ENCODE measurements at places on chromosomes 5 and 9.
A peak's percentile ranks its signal among the peaks of the same experiment; 100 is the strongest.

- peak; percentile 32 for DNase-seq
These were observed 68.0 kb upstream of the CTNNA1 start for GRCh38 chr5:138685193-138685745.

GRCh38 chr5:51433052-51433710, 49.9 kb downstream of the ISL1 start:
- DNase-seq: no peak

DNA sequence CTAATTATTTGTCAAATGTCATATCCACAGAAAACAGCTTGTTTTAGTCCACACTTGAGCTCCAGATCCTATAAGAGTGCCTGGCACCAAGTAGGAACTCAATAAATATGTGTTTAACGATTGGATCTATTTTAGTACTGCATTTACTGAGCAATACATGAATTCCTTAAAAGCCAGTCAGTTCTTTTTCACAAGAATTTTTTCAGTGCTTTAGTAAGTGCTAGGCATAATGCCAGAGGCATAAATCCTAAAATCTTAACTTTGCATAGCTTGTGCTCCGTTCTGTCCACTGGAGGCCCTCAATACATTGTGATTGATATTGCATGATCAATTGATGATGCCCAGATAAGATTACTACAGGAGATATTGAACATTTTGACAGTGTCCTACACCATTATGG, 67.3 kb upstream of the PCSK5 start:
- DNase-seq: no peak

- DNase-seq: peak; percentile 64
These were observed 24.4 kb downstream of the CYFIP2 start for GRCh38 chr5:157290156-157290980.

- DNase-seq: no peak
These were observed 65.6 kb downstream of the IL6ST start for GRCh38 chr5:55929020-55929799.

GRCh38 chr9:82665324-82665723, 397.6 kb downstream of the RASEF start:
- DNase-seq: no peak

DNA sequence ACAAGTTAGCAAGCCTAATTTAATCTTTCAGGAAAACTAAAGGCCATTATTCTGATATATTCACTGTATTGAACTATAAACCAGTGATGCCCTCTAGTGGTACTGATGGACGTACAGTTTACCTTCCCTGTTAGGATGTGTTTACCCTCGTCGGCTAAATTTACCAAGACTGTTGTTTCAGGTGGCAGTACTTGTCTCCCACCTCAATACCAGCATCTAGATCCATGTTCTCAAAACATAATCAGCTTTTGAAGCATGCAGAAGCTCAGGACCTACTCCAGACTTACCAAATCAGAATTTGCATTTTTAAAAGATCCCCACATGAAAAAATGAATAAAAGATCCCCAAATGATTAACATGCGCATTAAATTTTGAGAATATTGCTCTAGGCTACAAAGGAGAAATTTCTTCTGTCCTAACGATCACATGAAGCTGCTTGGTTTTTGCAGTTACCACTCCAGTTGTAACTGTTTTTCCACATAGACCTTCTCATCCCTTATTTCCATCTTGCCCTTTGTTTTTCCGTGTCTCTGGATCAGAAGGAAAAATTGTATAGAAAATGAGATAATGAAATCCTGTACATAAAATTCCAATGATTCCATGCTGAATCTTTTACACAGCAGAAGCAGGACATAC, 3.2 kb upstream of the BAAT start:
- peak; percentile 47 for DNase-seq

DNA sequence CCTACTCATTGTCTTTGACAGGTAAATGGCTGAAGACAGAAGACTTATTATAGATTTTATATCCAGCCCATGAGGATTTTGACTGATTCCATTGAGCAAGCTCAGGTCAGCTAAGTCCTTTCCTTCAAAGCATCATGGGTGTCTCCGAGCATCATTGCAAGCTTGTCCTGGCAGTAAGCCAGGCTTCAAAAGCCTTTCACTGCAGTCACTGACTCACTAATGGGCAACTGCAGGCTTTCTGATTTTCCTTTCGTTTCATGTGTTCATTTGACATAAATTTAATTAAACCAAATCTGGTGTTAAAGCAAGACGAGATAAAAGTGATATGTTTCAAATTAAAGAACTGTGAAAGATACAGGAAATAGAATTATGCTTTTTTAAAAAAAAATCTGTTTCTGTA, 426.2 kb downstream of the ANXA1 start:
- DNase-seq: peak; percentile 13

DNA sequence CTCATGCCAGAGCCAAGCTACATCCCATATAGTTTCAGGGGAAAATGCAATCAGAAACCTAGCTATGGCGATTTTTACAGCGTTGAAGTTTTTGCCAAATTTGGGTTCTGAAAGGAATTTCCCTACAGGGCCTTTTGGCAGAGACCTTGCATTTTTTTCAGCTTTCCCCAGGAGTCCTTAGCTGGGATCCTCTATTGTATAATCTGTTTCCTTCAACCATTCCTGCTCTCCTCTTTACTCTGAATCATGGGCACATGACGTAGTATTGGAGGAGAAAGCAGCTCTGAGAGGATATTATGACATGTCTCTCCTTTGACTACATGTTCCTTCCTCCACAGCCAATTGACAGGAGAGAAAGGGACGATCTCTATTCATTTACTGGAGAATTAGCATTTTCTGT, 118.5 kb upstream of the ERCC6L2 start:
- peak; percentile 86 for DNase-seq

- DNase-seq: no peak
These were observed 638.0 kb downstream of the IRX1 start for GRCh38 chr5:4233671-4234070.

GRCh38 chr5:96562614-96563013, 99.6 kb upstream of the CAST start:
- peak; percentile 74 for DNase-seq

- DNase-seq: peak; percentile 93
These were observed 403.0 kb downstream of the ZNF608 start for GRCh38 chr5:124343451-124343867.

DNA sequence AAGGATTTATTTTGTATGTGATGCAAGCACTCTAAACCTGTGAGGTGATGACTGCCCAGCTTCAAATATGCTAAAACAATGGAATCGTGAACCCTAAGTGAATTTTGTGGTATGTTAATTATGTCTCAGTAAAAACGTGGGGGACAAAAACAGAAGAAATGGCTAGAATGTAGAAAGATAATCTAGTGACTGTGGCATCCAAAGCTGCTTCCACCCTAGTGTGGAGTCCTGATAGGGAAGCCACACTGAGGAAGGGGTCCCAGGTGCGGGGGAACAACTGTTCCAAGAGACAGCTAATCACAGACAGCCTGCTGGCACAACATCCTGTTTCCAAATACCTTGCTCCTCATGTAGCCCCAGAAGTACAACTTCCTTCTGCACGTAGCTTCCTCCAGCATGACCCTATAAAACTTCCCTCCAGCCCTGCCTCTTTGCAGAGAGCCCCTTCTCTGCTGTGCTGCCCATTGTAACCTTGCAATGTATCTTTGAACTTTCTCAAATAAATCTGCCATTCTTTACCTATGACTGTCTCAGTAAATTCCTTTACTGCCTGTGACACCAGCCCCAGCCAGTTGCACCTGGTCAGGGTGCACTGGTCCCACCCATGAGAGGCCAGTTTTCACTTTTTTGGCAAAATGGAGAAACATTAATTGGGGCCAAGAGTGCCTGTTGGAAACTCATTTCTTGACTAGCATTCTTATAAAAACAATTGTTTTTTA, 4.9 kb downstream of the GMCL2 start:
- DNase-seq: no peak

DNA sequence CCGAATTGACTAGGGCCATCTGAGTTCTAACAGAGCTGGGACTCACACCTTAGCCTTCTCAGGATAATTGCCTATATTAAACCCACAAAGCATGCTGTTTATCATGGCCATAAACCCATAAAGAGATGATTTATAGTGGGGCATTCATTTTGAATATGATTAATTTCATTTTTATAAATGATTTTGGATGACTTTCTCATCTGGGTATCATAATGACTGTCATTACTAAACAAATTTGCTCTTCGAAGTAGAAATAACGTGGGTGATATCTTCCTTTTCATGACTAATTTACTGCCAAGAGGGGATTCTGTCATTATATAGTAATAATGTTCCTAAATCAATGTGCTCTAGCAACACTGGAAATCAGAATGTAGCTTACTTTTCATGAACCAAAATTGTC, 498.2 kb downstream of the CDH12 start:
- DNase-seq: no peak

GRCh38 chr9:92727716-92728700, 36.6 kb downstream of the BICD2 start:
- DNase-seq: no peak

DNA sequence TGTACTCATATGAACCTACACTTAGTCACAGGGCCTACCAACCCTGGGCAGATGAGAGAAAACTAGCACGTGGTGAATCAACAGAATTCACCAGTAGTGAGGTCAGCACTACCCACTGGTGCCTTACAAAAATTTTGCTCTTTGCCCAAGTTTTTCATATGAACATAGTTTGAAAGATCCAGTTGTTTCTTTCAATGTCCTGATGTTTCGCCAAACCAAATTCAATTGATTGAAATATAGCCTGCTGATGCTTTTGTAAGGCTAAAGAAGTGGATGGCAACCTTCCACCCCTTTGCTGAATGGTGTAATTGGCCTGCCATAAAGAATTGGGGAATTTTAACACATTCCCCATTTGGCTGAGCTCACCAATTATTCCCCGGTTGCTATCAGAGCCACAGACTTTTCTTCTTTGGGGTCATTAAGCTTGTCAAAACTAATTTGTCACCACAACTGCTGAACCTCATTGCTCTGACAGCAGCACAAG, 339.2 kb downstream of the GLIS3 start:
- peak; percentile 82 for DNase-seq

- DNase-seq: no peak
These were observed 47.1 kb upstream of the ZNF354A start for GRCh38 chr5:178777520-178777919.

- no peak for DNase-seq
These were observed 110.8 kb downstream of the LHFPL2 start for GRCh38 chr5:78537821-78538220.

- no peak for DNase-seq
These were observed 45.2 kb upstream of the CKMT2 start for GRCh38 chr5:81187885-81188284.

DNA sequence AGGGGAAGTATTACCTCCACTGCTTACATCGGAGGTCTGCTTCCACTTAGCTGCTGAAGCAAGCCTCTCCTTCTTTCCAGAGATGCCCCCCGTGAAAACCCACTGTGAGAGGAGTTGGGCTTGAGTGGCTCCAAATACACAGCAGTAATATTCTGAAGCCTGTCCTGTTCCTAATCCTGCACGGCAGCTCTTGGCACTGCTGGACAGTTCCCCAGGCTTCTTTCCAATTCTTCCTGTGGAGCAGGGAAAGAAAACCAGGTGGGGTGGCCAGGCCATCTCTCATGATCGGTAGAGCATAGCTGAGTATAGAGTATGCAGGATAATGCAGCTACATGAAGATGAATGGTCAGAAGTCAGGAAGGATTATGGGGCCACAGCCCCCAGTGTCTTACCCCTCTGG, 335.3 kb downstream of the MARCHF11 start:
- DNase-seq: no peak

- no peak for DNase-seq
These were observed 53.1 kb upstream of the DAB2IP start for GRCh38 chr9:121598167-121598964.

GRCh38 chr5:163339148-163339547, 98.2 kb upstream of the CCNG1 start:
- DNase-seq: no peak

GRCh38 chr5:170442391-170442790, 53.2 kb upstream of the KCNMB1 start:
- DNase-seq: no peak

DNA sequence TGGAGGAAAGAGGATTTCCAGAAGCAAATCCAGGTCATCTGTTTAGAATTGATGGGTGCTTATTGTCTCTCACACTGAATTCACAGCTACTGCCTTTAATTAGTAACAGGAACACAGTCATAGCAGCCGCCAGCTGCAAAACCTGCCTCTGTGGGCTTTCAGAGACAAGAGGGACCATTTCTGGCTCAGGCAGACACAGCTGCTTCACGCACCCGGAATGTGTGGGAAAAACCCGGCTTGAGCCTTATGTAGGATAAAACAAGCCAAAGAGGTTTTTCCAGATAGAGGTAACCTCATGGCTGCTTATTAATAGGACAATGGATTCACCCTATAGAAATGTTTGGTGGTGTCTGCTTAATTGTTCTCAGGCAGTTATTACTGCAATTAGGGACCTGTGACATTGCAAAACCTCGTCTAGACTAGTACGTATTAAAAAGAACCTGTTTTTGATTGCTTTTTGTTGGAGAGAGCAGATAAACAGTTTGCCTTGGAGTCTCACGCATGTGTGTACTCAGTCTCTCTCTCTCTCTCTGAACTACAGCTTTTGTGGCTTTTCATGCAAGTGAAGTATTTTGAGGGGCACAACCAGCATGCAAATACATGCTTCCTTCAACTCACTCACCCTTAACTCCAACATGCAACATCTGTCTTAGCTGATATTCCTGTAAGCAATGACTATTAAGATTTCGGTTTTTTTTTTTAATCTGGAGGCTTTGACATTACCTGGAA, 302.7 kb downstream of the PLK2 start:
- no peak for DNase-seq

GRCh38 chr5:1789834-1790471, 9.7 kb downstream of the MRPL36 start:
- peak; percentile 67 for DNase-seq

DNA sequence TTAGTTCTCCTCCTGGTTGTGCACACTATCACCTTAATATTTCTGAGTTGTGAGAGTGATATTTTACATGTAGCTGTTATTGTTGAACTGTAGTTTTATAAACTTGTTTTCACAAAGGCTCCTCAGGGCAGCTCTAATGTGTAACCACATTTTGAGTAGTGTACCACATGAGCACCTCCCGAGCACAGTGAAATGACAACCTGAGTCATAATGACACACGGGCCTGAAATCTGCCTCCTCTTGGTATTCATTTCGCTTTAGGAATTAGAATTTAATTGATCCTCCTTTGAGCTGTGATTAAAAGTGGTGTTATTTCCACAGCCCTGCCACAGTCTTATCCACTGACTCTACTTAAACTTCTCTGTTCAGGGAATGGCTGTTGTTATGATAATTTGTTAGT, 7.9 kb downstream of the MTRR start:
- peak; percentile 82 for DNase-seq

DNA sequence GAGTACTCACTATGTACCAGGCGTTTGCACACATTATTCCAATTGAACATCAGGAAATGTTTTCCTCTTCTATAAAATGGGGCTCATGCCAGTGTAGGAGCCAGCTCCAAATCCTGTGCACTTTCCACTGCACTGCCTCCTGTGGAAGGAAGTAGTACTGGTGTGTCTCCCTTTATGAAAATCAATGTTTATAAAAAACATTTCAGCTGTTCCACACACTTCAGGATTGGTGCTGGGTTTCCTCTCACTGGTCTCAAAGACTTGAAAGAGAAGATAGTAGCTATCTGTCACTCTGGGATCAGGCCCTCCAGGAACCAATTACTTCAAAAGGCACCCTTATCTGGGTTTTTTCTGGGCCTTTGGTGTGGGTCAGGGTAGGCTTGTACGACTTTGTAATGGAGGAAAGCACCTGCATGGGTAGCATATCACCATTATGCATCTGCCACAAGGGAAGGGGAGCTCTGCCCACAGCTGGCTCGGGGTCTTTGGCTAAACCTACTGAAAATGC, 32.5 kb downstream of the RAB14 start:
- DNase-seq: no peak

All from M059J (cell line).